Activated CD4-positive, alpha-beta T cell treated with anti-CD3 and anti-CD28 coated beads for 1 hour (primary cell): ENCODE measurements at places on chromosomes 4 and X.

GRCh38 chr4:52202251-52202779, 151.2 kb downstream of the SPATA18 start:
- no peak for DNase-seq

DNA sequence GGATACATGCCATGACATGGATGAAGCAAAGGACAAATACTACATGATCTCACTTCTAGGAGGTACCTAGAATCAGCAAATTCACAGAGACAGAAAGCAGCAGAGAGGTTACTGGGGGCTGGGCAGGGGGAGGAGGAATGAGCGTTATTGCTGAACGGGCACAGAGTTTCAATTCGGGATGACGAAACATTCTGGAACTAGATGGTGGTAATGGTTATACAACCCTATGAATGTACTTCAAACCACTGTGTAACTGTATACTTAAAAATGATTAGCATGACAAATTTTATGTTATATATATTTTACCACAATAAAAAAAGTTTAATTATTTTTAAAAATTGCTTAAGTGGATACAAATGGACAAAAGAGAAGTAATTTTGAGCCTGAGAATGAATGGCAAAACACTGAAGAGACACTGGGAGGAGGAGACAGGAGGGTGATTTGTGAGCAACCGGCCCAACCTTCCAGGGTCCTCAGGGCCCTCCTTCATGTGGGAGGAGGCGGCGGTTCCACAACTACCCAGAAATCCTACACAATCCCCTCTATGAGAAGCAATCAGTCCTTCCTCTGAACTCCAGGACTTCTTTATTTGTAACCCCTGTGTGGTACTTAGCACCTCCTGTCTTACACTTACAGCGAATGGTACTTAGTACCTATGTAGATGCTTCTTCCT, 14.1 kb downstream of the ACSL1 start:
- DNase-seq = no peak

- no peak for DNase-seq
Measured at GRCh38 chr4:109495514-109495913, 61.9 kb downstream of the SEC24B start.

GRCh38 chr4:94463771-94464170, 12.0 kb downstream of the PDLIM5 start:
- no peak for DNase-seq

DNA sequence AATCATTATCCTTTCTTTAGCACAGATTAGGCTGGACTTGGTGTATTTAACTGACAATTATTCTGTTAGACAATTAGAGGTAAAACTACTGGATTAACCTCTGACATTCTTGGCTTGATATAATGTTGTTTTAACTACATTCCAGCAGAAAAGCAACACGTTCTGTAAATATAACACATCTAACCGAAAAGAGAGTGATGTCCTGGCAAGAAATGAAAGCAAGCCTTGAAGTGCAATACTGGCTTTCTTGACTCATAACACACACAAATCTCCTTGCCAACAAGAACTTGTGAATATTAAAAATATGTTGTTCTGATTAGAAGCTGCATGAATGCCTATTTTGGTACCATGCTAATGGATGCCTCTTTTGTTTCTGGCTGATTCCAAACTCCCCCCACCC, 76.4 kb downstream of the EFHC2 start:
- DNase-seq = no peak

GRCh38 chr4:107599841-107600240, 120.2 kb downstream of the PAPSS1 start:
- no peak for DNase-seq

GRCh38 chrX:122586831-122587230, 597.2 kb upstream of the GRIA3 start:
- no peak for DNase-seq

DNA sequence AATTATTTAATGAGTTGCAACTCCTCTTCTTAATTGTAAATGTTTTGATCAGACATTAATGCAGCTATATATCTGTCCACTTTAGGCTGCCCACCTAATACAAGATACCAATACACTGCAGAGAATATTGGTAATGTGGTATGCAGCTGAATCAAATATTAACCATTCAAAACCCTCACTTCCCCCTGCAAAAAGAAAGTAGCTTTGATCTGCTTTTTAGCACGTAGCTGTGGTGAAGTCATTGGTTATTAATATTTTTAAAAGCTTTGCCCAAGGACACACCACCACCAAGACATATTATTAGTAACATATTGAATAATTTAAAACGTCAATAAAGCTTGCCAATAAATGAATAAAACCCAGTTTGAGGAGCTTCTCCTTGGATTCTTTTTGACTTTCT, 28.6 kb upstream of the CYP2U1 start:
- DNase-seq = no peak

- DNase-seq = no peak
Measured at GRCh38 chrX:40406330-40406859, 174.4 kb upstream of the ATP6AP2 start.

DNA sequence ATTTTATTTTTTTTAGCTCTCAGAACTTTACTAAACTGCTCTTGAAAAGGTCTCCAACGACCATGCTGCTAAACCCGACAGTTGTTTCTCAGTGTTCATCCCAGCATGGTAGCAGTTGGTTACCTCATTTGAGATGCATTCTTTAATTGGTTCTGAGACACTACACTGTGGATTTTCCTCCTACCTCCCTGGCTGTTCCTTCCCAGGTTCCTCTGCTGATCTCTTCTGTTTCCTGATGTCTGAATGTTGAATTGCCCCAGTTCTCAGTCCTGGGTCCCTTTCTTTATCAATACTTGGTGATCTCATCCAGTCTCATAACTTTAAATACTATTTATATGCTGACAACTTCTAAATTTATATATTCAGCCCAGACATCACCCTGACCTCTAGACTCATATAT, 19.1 kb upstream of the TMEM165 start:
- no peak for DNase-seq

DNA sequence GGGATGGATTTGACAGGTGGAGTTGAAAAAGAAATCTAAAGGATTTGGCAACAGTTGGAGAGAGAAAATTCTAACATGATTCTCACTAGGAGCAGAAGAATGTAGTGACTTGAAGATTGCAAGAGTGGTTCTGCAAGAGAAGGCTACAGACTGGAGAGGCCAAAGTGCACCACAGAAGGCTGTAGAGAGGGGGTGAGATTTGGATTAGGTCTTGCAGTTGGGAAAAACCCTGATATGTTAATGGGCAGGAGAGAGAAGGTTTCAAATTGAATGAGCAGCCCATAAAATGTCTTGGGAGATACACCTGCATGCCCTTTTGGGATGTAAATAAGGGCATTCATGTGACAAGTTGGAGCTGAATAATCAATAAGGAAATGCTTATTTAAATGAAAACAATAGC, 14.7 kb upstream of the VEGFD start:
- DNase-seq = no peak

DNA sequence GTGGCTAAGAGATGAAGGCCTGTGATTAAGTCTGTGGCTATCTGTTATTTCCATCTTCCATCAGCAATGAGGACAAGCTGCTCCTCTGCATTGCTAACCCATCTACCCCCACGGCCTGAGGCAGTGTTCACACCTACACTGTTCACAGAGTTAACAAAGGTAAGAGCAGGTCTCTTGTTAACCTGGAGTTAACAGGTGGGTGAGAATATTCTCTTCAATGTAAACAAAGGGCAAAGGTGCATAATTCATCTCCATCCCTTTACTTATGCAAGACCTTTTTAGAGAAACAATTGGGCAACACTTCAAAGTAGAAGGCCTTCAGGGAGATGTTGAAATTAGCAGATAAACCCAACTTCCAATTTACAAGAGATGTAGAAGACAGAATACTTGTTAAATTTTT, 2.8 kb downstream of the SLC35A2 start:
- DNase-seq = no peak

- no peak for DNase-seq
Measured at GRCh38 chr4:130146773-130147172, 1050.8 kb downstream of the C4orf33 start.

DNA sequence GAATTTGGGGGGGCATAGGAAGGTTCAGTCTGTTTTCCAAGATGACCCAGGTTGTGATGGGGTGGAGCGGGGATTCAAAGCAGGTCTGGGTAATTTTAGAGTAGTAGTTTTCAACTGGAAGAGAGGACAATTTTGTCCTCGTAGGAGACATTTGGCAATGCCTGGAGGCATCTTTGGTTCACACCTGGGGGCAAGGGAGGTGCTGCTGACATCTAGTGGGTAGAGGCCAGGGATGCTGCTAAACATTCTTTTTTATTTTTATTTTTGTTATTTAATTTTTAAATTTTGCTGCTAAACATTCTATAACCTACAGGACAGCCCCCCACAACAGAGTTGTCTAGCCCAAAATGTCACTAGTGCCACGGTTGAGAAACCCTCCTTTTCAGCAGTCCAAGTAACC, 1.9 kb downstream of the RAB9A start:
- DNase-seq = no peak

GRCh38 chr4:139934708-139935195, 219.2 kb downstream of the MAML3 start:
- no peak for DNase-seq

DNA sequence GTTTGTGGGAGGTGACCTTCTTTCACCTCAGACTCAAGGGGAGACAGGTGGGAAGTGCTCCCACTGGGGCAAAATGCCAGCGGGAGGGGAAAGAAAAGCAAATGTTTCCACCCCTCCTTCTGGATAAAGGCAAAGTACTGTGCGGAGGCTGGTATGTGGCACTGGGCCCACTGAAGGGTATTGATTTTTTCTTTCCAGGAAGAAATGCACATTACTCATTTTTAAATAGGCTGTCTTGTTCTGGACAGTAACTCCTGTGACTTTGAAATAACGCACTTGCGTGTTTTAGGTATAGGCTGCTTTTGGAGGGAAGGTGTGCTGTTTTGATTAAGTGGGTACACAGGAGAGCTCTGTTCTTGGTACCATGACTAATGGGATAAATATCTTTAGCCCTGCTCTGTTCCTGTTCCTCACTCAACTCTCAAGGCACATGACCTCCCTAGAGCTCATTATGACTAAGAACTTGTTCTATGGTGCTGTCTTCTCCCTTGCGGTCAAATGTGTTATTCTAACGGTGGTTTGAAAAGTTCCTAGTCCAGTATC, 40.7 kb upstream of the MBTPS2 start:
- DNase-seq = no peak

DNA sequence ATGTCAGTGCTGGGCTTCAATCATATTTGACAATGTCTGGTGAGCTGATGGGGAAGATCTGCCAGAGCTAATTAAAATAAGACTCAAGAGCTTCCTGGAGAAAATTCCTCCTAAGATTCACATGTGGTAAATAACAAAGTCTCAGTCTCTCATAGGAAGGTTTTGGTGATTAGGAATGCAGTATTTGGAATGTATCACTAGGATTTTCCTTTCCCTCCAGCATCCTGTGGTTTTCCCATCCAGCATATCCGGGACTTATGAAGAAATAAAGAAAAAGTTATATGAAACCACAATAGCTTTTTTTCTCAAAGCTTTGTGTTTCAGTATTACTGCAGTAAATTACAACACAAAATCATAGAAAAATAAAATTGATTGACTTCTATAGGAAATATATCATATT, 1597.1 kb downstream of the ADGRL3 start:
- DNase-seq = no peak

- no peak for DNase-seq
Measured at GRCh38 chr4:183110244-183110643, 11.2 kb downstream of the WWC2 start.

DNA sequence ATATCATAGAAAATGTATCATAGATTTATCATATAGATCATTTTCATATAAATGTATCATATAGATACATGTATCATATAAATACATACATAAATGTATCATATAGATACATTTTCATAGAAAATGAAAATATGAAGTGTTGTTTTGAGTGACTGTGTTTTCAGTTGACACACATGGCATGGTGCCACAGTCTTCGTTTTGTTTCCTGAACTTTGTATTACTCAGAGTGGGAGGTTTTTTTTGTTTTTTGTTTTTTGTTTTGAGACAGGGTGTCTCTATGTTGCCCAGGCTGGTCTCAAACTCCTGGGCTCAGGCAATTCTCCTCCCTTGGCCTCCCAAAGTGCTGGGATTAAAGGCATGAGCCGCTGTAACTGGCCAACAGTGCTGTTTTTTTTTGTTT, 3.9 kb downstream of the RBM10 start:
- no peak for DNase-seq

- no peak for DNase-seq
Measured at GRCh38 chrX:106933538-106933961, 13.3 kb downstream of the CLDN2 start.

DNA sequence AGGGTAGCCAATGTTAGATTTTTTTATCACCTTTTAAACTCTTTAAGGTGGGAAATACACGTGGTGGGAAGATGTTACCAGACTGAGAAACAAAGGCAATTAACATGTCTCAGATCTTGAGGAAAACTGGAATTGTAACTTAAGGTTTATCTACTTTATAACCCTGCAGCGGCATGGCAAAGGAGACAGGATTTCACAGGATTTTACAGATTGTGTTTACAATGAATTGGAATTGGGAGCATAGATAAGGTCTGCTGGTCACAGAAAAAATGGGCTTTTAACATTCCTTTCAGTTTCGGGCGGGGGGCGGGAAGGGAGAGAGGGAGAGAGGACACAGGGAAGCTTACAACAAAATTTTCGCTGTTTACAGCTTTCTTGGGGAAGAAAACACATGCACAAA, 467.5 kb upstream of the CT83 start:
- no peak for DNase-seq
